ENCODE measurements at places on chromosomes 2 and 18.
A peak's percentile ranks its signal among the peaks of the same experiment; 100 is the strongest.

GRCh38 chr2:24317491-24317920 is 42.8 kb downstream of the ITSN2 start:
- no peak for DNase-seq

DNA sequence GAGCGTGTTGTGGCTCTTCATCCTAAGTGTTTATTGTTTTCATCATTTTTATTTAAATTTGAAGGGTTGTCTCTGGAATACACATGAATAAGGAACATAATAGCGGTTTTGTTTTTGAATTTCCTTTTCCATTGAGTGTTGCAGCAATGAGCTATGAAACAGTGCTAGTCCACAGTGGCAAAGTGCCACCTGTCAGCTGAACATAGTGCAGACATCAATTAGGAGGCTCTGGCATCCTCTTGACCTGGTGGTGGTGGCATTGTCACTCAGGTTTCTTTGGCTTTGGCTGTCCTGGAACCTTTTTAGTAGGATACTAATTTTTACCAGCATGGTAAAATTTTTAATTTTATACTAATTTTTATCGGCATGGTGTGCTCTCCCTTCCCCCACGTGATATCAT is 63.2 kb downstream of the UGGT1 start:
- no peak for DNase-seq

- no peak for DNase-seq
Observed at GRCh38 chr18:73407506-73407905, 539.7 kb upstream of the NETO1 start.

GRCh38 chr18:59792353-59792752 is 95.1 kb upstream of the CCBE1 start:
- DNase-seq: no peak

DNA sequence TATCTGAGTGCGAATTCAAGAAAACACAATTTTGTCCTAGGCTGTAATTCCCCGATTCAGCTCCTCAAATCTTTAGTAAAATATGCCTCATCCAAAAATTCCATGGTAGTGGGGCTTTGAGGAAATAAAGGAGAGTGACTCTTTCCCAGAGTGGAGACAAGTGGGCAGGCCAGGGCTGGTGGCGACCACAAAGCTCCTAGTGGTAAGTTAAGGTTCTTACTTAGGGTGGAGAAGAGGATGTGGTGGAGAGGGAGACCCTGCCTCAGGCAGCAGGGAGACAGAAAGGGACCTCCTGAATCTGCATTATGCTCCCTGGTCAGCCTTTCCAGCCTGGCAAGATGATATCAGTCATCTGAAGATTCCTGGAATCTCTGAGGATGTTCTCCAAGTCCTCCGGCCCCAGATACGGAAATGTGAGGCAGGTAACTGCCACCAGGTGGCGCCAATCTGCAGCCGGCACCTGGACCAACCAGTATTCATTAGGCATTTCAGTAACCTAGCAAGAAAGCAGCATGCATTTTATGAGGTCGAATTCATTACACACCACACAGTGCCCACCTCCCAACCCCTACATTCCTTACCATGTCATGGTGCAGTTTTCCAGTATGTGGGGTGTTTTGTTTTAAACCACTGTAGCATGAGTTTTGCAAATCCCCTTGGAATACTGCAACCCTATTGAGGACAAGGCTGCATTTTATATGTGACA is 106.4 kb downstream of the POLE4 start:
- DNase-seq: peak; percentile 42

DNA sequence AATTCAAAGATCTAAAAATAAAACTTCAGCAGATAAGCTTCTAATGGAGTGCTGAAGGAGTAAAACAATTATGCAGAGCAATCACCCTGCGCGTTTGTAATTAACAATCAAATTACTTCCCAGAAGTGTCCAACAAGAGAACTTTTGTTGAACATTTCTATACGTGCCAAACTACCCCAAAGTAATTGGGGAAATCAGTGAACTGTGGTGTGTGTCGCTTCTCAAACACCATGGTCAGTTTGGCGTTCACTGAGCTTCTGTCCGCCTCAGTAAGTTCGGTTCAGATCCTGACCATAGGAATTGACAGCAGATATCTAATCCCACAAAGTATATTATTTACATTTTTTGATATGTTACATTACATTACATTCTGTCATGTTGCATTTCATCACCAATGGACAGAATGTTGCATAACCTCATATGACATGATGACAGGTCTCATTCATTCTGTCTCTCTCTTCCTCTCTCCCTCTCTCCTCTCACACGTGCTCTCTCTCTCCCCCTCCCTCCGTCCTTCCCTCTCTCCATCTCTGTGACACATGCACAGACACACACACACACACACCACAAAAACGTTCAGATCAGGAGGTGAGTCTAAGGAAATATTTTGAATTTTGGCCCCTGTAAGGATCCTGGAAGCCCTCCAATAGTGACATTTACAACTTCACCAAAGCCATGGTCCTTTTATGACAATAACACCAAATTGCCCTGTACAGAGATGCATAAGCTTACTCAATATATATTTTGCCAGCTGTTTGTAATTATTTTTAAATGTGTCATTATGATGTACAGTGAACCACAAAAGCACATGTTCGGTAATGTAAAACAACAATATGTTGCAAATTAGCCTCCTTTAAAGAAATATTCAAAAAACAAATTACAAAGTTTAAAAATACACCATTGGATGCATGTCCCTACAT is 269.2 kb downstream of the FIGN start:
- no peak for DNase-seq

GRCh38 chr2:8139668-8140200 is 542.1 kb upstream of the ID2 start:
- DNase-seq: no peak

DNA sequence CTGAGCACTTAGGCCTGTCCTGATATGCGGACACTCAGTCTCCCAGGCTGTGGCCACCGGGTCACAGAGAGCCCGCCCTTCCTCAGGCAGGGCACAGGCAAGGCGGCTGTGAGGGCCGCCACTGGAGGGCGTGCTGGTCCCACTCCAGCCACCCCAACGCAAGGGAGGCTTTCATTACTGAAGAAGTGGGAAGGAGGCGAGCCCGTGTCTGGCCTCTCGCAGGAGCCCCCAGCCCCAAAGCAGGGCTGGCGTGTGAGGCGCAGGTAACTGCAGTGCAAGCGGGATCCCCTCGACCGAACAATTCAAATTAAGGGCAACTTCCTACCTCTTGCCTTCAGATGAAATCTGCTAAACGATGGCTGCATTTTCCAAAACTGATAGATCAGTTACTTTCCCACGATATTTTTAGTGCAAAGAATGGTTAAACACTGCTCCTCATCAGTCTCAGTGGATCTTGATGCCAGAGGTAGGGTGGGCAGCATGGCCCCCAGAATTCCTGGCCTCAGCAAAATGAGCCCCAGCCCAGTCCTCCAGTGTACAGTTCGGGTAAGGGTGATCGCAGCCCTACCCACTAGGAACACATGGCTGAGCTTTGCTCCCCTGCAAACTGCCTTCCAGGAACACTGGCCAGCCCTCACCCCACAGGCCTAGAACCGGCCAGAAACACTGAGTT is 97.2 kb downstream of the SEPTIN10 start:
- DNase-seq: no peak

DNA sequence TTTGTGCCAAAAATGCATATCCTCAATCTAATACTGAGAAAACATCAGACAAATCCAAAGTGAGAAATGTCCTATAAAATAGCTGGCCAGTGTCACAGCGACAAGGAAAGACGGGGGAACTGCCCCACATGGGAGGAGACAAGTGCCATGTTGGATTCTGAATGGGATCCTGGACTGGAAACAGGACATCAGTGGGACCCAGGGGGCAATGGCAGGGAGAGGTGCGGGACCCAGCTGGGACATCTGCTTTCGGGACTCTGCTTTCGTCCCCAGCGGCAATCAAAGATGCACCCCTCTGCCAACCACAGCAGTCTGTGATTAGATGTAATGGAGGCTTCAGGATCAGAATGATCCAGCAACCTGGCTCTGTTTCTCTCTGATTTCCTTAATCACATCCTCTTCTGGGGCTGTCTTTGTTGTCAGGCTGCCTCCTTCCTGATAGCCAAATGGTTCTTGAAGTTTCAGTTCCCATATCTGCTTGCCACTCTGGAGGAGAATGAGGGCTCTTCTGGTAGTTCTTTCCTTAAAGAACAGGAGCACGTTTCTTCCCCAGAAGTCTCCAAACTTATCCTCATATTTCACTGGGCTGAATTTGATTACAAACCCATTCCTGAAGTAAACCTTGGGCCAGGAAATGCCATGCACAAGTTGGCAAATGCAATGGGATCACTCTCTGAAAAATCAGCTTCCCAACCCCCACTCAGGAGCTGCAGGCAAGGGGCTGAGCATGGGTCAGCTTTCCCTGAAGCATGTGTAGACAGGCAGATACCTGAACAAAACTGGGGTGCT is 13.6 kb upstream of the PROC start:
- DNase-seq: no peak

DNA sequence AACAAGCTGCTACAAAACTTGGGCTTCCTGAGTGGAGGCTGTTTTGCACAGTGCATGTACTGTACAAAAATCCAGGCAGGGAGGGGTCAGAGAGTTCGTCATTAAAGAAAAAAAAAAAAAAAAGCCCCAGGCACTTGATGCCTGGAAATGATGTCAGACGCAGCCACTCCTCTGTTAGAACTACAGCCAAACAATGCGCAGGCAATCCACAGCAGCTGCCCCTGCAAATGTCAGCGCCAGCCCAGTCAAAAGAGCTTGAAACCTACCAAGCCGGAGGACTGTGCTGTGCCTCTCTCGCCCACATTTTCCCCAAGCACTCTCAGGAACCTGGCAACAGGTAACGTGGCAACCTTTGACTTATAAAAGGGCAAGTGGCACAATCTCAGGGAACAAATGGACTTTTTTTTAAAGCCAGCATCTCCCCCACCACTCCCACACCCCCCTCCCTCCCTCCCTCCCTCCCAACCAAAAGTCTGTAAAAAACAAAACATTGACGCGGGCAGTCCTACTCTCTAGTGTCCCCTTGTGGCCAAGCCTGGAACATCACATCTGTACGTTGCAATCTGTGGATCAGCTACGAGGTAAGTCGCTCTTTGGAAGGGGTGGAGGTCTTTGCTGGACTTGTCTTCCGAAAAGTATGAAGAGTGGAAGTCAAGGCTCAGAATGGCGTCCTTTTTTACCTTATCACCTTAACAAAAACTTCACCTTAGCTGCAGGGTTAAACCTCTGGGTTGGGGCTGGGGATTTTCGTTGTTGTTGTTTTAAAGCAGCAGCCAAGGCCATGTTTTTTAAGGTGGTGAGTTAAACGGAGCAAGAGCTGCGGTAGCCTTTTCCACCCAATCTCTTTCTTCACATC is 144.2 kb downstream of the TGIF1 start:
- DNase-seq: peak; percentile 96

DNA sequence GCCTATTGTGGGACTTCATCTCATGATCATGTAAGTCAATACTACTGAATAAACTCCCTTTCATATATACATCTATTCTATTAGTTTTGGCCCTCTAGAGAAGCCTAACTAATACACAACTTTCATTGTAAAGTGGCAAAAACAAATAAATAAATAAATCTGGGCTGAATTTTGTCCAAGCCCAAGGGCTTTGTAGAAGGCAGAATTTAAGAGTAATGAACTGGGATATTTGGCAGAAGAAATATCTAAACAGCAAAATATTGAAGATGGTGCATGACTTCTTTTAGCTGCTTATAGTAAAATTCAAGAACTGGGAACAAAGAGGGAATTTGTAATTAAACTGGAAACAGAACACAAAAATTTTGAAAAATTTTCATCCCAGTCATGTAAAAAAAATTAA is 246.7 kb upstream of the GULP1 start:
- DNase-seq: no peak

DNA sequence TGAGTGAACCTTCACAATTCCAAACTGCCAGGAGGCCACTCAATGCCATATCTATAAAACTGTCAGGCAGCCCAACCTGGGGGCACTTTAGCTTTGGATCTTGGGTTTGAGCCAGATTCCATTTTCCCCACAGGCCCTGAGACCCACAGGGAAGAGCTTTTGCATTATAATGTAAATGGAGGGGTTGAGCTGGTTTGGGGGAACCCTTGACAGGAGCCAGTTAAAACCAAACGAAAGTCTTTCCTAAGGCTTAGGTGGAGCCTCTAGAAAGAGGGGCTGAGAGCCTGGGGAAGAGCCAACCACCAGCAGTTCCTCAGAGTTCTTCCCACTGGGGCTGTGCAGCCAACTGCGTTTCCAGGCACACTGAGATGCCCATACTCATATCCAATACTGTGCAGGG is 42.7 kb downstream of the BCL11A start:
- DNase-seq: no peak

GRCh38 chr2:28893488-28893887 is 979 bp upstream of the WDR43 start:
- no peak for DNase-seq

DNA sequence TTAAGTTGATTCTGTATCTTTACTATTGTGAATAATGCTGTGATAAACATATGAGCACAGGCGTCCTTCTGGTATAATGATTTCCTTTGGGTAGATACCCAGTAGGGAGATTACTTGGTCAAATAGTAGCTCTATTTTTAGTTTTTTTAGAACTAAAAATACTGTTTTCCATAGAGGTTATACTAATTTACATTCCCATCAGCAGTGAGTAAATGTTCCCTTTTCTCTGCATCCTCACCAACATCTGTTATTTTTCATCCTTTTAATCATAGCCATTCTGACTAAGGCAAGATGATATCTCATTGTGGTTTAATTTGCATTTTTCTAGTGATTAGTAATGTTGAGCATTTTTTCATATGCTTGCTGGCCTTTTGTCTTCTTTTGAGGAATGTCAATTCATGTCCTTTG is 35.1 kb downstream of the PMS1 start:
- no peak for DNase-seq
